ENCODE measurements at places on chromosomes 7 and 10. TPM values are rescaled to one million over a fixed set of nuclear protein-coding genes. Genes with fewer than 3 reads are reported as not detected.

WDR86 gene
- 0.19 TPM for total RNA-seq

SLC18A2 gene
- total RNA-seq, result not detected

TRIM74 gene
- not detected for total RNA-seq

SDHAF3 gene
- 49.9 TPM for total RNA-seq

UTF1 gene
- total RNA-seq, result 0.16 TPM

EPO gene
- not detected for total RNA-seq

AGR2 gene
- total RNA-seq, result 176 TPM

IKZF1 gene
- total RNA-seq, result not detected

TRIM73 gene
- 1.6 TPM for total RNA-seq

FAM20C gene
- 34.7 TPM for total RNA-seq

DLX6 gene
- not detected for total RNA-seq

LIPN gene
- not detected for total RNA-seq

LOXL4 gene
- total RNA-seq, result 1.6 TPM

CAMK2B gene
- total RNA-seq, result 0.09 TPM

CUZD1 gene
- total RNA-seq, result 1.8 TPM

Data from A549 treated with RU486 at 1 μM for 4 hours (cell line).